SJSA1 (cell line): ENCODE measurements at places on chromosomes 5 and 9. TPM values are rescaled to one million over a fixed set of nuclear protein-coding genes. Genes with fewer than 3 reads are reported as not detected.

The SLC6A18 gene
- not detected in 2 replicates for total RNA-seq

DNA sequence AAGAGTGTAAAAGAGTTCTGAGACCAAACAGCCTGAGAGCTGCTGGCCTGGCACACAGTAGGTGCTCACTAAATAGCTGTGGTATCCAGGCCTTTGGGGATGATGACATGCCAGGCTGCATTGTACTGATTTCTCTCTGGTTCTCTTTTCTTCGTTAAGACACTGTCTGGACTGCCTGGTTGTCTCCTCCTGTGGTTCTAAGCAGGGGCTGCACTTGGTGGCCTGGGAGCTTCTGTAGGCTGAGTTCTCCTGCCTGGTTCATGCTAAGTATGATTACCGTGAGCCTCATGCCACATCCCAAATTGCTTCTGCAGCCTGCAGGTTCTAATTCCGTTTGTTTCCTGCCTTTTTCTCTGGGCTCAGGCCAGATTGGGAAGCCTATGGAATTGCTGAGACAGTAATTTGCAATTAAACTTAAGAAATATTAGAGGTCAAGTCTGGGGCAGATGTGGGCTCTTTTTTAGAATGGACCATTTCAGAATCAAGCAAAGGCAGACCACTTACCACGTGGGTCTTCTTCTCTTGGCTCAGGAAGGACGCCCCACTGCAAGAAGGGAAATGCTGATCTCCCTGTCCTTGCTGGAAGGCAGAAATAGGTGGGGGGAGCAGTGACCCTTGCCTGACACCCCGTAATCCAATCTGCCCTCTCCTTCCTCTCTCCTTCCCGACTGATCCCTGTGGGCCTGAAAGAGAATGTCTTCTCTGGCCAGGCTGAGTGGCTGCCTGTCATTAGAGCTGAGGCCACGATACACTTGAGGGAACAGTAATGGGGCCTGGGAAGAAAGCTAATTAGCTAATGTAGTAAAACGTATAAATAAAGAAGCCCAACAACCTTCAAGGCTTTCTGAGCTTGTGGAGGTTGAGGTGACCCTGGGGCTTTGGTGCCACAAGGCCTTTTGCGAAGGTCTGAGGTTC is 21.9 kb upstream of the BOD1 start:
- no peaks in the 10 kb centered on the region for H3K36me3 ChIP-seq
- no peak overlapping the region for H3K27ac ChIP-seq
- H3K27me3 ChIP-seq, result no peaks in the 10 kb centered on the region
- no peaks in the 10 kb centered on the region for H3K4me1 ChIP-seq

The DAP gene
- total RNA-seq, result 40.6 and 64.6 TPM in 2 replicates

- H3K27ac ChIP-seq, result no peak overlapping the region
- no peak for DNase-seq
- H3K4me3 ChIP-seq, result no peak overlapping the region
- H3K4me1 ChIP-seq, result peaks cover 33% of the 10 kb centered on the region
Measured at GRCh38 chr5:56412601-56413379, 179.7 kb upstream of the ANKRD55 start.

DNA sequence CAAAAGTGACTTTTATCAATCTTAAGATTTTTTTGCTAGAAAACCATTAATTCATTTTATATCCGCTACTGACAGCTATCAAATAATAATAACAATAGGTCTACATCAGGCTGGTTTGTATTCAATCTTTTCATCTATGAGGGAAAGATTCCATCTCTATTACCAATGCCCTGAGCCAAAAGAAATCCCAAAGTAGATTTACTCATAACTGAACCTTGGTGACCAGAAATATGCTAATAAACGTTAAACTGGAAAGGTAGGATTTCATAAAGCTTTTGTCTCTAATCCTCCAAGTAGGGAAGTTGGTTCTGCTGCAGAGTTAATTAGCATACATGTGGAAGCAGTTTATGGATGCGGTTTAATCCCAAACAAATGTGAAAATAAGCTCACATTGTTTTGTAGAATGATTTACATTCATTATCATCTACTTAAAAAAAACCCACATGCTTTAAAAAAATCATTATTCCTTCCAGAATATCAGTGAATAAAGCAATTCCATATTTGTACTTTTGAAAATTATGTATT is 715.5 kb downstream of the CETN3 start:
- H3K27ac ChIP-seq, result no peak overlapping the region
- no peaks in the 10 kb centered on the region for H3K27me3 ChIP-seq
- DNase-seq, result no peak
- no peaks in the 10 kb centered on the region for H3K4me1 ChIP-seq
- H3K36me3 ChIP-seq, result no peaks in the 10 kb centered on the region
